ENCODE measurements at places on chromosomes 3 and 15.

DNA sequence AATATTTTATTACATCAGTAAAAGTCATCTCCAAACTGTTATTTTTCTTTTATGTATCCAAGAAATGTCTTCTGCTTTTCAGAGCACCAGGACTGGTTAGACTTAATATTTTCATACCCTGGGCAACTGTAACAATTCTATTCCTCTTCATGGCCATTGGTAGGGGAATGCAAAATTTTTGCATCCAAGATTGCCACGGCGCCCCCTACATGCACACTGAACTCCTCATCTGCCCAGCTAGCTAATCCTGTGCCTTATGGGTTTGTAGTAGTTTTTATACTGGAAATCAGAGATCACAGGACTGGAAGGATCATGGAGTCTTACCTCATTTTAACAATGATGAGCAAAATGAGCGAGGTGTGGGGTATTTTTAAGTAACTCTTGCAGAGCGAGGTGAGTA is 74.2 kb downstream of the CRTC3 start:
- DNase-seq = peak; percentile 35

- no peak for DNase-seq
Measured at GRCh38 chr15:40204100-40204499, 34.8 kb upstream of the PAK6 start.

DNA sequence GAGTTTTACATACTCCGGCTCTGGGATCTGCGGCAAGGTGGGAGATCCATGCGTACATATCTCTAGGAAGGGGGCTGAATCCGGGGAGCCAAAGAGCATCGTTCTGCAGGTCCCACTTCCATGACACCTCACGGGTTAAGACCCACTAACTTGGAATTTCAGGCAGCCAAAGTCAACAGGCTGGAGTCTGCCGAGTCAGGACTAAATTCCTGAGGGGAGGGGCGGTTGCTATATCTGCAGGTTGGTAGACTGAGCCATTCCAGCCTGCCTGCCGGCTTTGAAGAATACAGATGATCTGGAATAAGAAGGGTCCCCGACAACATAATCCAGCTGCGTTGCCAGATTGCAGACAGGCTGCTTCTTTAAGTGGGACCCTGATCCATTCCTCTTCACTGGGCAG is 65.4 kb upstream of the PEX5L start:
- DNase-seq = no peak

DNA sequence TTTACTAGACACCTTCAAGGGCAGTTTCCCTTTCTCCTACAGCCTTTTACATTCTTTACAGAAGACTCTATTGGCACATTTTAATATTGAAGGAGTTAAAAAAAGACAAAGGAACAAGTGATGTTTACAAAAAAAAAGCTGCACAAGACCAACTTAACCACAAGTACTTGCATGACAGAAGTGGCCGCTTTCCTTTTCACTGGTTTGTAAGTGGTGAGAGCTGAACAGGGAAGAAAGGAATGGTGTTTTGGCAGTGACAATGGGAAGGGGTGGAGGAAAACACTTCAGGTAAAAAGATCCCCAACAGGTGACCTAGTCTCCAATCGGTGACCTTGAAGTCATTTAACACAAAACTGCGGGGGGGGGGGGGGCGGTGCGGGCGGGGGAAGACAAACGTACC is 1.1 kb downstream of the WDR72 start:
- no peak for DNase-seq

DNA sequence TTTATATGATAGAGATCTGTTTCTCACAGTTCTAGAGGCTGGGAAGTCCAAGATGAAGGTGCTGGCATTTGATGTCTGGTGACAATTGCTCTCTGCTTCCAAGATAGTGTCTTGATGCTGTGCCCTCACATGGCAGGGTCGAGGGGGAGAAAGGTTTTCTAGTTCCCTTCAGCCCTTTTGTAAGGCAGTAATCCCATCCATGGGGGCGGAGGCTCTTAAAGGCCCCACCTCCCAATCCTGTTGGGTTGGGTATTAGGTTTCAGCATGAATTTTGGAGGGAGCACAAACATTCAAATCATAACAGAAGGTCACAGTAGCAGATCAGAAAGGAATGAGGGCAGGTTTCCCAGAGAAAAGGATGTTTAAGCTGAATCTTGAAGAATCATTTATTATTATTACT is 601.7 kb upstream of the ZNF717 start:
- no peak for DNase-seq

DNA sequence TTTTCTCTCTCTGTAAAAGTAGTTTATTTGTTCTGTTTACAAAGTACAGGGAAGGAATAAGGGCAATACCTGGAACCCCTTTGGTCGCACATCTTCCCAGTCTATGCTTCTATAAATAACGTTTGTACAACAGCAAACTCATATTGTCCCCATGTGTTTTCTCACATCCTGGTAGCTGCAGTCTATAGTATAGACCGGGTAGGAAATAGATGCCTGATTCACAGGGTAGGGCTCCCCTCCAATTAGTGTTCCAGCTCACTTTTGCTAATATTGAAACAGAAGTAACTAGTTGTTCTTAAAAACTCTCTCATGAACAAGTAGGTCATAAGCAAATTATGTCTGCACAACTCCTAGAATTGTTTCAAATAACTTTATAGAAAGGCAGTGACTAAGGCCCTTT is 17.7 kb downstream of the ATG7 start:
- DNase-seq = no peak

GRCh38 chr3:2847062-2847841 is 262.9 kb downstream of the IL5RA start:
- no peak for DNase-seq

DNA sequence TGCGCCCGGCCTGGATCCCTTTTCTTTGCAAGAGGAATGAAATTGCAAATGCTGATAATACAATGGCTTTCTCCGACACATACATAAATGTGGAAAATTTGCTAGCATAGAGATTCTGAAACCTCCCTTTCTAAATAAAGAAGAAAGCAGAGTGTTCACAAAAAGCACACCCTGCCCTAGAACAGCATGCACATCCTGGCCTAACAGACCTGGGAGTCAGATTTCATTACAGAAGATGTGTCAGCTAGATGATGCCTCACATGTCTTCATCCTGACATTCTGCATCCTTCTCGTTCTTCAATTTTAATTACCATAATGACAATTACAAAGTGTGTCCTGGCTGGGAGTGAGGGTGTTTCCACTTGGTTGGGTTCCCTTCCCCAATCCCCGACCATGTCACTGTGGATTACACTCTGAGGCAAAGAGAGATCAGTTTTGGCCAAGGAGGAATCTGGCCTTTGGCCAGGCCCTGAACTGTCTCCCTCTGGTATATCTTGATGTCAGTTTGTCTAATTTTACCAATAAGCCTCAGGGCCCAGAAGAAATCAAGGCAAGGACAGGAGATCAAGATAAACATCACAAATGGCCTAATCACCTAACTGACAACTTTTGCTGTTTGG is 104.9 kb upstream of the SPATA12 start:
- no peak for DNase-seq

GRCh38 chr3:123805101-123805500 is 79.0 kb downstream of the MYLK start:
- DNase-seq = no peak

DNA sequence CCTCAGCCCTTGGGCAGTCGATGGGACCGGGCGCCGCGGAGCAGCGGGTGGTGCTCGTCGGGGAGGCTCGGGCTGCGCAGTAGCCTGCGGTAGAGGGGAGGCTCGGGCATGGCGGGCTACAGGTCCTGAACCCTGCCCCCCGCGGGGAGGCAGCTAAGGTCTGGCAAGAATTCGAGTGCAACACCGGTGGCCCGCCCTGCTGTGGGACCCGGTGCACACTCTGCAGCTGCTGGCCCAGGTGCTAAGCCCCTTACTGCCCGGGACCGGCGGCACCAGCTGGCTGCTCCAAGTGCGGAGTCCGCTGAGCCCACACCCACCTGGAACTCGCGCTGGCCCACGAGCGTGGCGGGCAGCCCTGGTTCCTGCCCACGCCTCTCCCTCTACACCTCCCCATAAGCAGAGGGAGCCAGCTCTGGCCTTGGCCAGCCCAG is 377.7 kb upstream of the RBMS3 start:
- DNase-seq = no peak

DNA sequence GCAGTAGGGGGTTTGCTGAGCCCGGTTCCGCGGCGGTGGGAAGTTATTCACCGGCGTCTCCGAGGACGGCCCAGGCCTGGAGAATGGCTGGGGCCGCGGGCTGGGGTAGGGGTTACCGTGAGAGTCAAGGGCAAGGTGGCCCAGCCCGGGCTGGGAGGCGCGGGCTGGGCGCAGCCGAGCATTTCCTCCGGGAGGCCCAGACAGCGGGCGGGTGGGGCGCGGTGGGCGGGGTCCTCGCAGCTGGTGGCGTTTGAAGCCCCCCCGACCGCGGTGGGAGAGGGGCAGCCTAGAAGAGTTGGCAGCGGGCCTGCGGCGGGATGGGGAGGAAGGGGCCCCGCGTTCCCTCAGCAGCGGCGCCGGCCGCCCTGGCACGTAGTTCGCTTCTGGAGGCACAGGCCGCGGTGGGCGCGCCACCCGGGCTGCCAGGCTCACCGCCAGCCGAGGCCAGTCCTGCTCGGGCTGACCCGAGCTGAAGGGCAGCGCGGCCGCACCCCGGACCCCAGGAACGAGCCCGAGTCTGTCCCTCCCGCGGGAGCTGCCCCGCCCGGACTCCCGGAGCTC is 960 bp upstream of the KLF13 start:
- DNase-seq = no peak

- DNase-seq = no peak
Measured at GRCh38 chr15:77479015-77479414, 58.3 kb downstream of the HMG20A start.

GRCh38 chr3:196016485-196016884 is 65.4 kb downstream of the TFRC start:
- DNase-seq = no peak

GRCh38 chr15:84681831-84682230 is 23.8 kb upstream of the NMB start:
- DNase-seq = peak; percentile 68

- no peak for DNase-seq
Measured at GRCh38 chr3:149545049-149545448, 70.6 kb downstream of the TM4SF4 start.

DNA sequence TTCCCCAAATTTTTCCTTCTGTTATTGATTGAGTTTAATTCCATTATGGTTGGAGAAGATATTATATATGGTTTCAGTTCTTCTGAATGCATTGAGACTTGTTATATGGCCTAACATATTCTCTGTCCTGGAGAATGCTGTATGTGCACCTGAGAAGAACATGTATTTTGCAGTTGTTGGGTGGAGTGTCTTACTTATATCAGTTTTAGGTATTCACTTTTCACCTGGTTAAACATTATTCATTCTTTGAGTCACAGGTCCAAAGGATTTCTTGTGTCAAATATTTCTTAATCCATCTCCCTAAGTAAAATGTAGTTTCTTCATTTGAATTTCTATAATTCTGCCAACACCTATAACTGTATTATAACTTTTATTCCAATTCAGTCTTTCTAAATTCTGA is 17.8 kb downstream of the ACKR2 start:
- DNase-seq = no peak

DNA sequence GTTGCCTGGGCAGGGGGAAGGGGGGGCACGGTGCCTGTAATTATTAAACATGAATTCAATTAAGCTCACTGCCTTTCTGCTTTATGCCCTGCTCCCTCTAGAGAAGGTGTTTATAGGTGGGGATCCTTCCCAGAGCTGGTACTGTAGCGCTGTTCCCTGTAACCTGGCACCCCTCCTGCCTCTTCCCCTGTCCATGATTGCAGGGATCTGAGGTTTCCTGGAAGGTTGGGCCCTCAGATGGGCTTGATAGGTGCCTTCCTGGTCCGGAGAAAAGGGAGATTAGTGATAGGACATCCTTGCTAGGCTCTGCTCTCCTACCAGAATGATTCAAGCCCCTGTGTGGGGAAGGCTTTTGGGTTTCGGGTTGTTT is 2.1 kb upstream of the FAM131A start:
- DNase-seq = no peak

- no peak for DNase-seq
Measured at GRCh38 chr3:12986986-12987385, 86.2 kb downstream of the IQSEC1 start.

DNA sequence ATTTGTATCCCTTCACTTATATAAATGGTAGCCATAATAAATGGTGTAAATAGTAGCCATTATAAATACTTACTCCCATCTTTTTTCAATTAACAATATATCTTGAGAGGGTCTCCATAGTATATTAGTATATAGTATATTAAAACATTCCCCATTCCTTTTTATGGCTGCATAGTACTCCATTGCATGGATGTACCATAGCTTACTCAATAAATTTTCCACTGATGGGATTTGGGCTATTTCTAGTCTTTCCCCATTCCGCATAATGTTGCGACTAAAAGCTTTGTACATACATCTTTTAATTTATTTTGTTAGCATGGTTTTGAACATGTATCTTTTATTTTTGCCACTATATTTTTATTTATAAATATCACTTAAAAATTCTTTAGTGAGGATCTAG is 366.3 kb downstream of the IL20RB start:
- DNase-seq = no peak

GRCh38 chr3:159892171-159892795 is 96.4 kb upstream of the IL12A start:
- no peak for DNase-seq

- no peak for DNase-seq
Measured at GRCh38 chr3:105355408-105356061, 11.2 kb upstream of the ALCAM start.

DNA sequence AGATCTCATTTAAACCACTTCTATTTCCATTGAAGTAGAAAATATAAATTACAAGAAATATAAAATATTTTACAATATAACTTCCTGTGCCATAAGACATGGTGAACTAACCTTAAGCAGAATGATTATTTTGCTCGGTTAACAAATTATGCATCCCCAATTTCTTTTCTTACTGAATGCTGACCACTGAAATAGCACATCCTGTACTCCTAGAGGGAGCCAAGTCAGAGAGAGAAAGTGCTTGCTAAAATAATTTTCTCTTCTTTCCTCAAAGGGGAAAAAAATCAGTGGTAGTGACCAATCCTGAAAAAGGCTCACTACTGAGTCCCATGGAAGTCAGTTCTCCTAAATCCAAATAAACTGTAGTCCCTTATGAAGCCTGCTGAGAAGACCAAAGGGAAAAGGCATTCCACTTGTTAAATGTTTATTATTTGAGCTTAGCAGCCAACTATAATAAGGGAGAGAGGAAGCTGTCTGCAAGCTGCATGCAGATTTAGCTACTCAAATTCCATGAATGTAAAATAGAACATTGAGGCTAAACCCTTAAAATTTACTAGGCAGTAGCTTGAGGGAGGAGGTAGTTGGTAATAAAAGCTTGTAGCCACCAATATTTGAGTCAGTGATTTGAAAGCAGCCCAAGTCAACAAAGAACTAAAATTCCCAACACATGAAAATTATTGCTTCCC is 33.1 kb downstream of the CEP152 start:
- DNase-seq = no peak
